ENCODE measurements at places on chromosomes 7 and 10.

DNA sequence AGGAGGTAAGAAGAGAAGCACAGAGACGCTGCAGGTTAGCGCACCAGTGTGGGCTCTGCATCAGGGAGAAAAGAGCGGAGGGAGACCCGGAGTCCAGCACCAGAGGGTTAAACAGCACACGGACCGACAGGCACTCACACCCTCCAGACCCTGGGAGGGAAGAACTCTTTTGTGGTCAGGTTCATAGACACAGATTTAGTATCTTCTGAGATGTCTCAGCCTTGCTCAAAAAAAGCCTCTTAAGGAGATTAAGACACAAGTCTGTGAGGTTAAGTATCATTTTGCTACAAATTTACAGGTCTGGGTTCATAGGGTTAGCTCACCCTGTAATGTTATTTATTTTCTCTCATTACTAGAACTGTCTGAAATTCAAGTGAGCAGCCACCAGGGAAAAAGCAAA, 16.8 kb upstream of the NDST2 start:
- no peak for DNase-seq

GRCh38 chr7:1665549-1666316, 4.3 kb upstream of the ELFN1 start:
- DNase-seq, result no peak

- no peak for DNase-seq
These were observed 99.1 kb upstream of the JCAD start for GRCh38 chr10:30158325-30158960.

GRCh38 chr7:79282882-79283602, 170.4 kb downstream of the MAGI2 start:
- DNase-seq, result peak; percentile 85

- DNase-seq, result no peak
These were observed 53.1 kb downstream of the OSBPL3 start for GRCh38 chr7:24926623-24927524.

DNA sequence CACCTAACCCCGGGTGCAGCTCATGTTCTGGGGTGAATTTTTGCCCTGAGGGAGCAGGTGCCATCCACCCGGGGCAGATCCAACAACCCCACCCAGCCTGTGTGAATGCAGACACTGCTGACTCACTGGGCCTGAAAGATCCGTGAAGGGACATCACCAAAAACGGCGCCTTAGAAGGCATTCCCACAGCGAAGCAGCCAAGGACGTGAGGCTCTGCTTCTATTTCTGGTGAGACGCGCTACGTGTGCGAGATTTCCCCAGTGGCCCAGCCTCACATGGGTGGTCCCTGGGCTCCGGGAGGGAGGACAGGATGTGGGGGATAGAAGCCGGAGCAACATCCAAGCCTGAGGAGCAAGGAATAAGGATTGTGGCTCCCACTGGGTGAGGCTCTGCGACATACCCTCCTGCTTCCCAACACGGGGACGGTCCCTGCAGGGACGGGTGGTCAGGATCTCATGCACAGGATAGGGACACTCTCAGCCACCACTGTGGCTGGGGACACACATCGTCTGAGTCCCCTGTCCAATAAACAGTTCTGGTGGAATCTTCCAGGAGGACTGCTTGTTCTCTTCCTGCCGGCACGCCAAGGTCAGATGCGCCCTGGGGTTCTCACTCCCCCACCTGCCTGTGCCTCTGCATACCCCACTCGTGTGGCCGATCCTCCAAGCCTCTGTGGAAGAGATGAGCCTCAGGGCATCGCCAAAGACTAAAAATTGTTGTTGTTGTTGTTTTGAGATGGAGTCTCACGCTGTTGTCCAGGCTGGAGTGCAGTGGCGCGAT, 70.2 kb downstream of the ZRANB1 start:
- DNase-seq, result no peak

DNA sequence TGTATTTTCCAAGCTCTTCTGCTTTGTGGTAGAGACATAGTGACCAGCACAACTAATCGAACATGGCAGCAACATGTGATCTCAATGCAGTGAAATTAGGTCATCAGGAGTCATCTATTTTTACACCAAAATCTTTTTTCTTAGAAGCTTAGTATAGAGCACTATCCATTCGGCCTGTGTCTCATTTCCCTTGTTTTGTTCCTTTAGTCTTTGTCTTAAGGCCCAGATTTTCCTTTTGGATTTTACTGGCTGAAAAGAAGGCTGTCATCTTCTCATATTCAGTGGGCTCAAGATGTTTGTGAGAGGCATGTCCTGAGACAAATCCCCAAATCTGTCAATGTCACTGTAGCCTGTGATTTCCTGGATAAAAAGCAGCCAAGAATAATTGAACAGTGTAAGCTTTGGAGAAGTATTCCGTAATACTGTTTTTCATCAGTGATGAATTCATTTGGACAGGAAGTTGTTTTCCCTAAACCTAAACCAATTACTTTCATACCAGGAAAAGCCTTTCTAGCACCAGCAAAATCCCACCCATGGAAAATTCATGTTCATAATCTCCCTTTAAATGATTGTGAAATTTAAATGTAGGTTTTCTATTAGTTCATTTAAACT, 55.2 kb downstream of the MAGI2 start:
- DNase-seq, result no peak

DNA sequence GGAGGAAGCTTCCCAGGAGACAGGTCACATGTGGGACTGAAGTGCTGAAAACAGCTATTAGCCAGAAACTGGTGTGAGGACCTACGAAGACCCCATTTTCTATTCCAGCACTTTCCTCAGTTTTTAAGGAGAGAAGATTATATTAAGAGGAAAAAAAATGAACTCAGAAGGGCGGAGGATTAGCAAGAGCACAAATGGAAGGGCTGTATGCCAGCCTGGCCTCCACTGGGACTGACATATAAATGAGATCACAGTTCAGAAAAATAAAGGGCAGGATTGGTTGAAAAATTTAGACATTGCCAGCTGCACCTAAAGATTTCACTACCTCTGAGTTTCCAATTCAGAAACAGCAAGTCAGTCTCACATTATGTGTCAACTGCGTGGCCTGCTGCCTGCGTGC, 53.0 kb downstream of the GSDME start:
- no peak for DNase-seq

- DNase-seq, result no peak
These were observed 25.7 kb downstream of the CHST3 start for GRCh38 chr10:71989661-71990454.

GRCh38 chr7:112411186-112411795, 39.0 kb upstream of the IFRD1 start:
- peak; percentile 23 for DNase-seq

DNA sequence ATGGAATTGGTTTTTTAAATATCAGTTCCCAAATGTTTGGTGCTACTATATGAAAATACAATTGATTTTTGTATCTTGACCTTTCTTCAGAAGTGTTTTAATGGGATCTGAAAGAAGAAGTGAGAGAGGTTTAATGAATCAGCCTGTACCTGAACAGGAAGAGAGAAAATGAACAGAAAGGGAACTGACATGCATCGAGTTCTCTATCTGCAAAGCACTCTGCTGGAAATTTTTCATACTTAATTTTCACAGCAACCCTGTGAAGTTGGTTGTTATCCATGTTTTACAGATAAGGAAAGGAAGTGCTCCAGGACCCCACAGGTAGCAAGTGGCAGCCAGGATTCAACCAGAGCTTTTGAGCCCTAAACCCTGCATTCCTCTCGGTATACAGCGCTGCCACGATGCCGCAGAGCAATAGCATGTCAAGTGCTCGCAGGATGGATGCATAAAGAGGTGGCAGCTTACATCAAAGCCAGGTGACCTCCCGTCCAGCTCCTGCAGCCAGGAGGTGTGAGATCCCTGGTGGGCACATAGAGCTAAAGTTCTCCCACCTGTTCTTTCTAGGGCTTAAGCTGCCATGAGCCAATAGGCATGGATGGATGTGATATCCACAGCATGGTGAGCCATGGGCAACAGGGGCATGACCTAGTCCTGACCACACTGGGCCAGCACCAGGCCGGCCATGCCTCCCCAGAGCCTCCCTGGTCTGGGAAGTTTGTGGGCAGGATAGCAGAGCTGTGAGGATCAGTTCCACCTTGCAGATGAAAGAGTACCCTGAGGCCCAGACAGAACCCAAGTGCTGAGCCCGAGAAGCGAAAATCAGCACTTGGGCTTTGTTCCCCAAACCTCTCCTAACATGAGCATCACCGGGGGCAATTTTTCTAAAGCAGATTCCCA, 57.2 kb downstream of the CALML3 start:
- no peak for DNase-seq

DNA sequence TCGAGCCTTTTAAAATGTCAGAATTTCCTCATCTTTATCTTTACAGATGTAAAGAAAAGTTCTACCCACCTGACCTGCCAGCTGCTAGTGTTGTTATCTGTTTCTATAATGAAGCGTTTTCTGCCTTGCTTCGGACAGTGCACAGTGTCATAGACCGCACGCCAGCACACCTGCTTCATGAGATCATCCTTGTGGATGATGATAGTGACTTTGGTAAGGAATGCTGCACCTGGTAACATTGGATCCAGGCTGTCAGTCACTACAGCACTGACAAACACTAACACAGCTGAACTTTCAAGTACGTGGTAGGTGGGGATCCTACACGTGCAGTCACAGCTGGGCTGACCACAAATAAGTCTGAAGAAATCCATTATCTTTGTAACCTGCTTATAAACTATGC, 77.6 kb downstream of the GALNT11 start:
- no peak for DNase-seq

- DNase-seq, result no peak
These were observed 182.8 kb downstream of the DIP2C start for GRCh38 chr10:506451-507354.

DNA sequence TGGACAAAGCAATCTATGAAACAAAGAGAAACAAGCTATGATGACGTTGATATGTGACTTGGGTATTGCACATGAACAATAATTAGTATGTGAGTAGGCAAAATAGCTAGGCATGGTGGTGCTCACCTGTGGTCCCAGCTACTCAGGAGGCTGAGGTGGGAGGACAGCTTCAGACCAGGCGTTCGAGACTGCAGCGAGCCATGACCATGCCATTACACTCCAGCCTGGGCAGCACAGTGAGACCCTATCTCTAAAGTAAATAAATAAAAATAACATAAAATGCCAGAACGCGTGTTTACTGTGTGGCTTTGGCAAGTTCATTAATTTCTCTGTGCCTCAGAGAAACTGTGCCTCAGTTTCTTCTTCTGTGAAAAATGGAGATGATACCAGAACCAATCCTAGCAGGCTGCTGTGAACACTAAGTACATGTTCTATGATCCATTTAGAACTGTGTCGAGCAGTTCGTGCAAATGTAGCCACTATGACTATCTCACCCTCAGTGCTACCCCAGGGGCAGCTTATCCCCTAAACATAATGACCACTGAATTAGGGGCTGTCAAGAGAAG, 9.3 kb upstream of the TNS3 start:
- no peak for DNase-seq

GRCh38 chr7:11757153-11757552, 74.8 kb downstream of the THSD7A start:
- no peak for DNase-seq

DNA sequence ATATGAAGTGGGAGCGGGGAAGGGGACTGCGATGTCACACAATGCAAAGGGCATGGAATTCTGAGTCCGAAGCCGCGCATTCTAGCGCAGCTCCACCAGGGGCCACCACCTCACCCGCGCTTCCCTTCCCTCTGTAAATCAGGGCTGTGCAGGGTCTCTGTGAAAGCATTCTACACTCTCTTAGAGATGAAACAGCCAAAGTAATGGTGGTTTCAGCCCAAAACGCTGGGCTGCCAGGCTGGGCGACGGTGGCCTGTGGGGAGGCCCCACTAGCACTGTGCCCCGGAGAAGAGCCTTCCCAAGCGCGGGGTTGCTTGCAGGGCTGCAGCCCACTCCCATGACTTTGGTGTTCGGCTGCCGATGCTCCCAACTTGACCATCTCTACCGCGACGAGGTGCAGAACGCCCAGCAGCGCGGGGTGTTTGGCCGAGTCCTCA, 11.4 kb downstream of the ATG9B start:
- DNase-seq, result no peak

GRCh38 chr10:59814878-59815277, 61.6 kb upstream of the MRLN start:
- DNase-seq, result no peak

GRCh38 chr10:118107040-118107439, 60.3 kb upstream of the RAB11FIP2 start:
- DNase-seq, result peak; percentile 32

GRCh38 chr7:5194571-5194970, 4.5 kb downstream of the WIPI2 start:
- no peak for DNase-seq

GRCh38 chr10:117421985-117422384, 46.7 kb upstream of the PDZD8 start:
- no peak for DNase-seq

DNA sequence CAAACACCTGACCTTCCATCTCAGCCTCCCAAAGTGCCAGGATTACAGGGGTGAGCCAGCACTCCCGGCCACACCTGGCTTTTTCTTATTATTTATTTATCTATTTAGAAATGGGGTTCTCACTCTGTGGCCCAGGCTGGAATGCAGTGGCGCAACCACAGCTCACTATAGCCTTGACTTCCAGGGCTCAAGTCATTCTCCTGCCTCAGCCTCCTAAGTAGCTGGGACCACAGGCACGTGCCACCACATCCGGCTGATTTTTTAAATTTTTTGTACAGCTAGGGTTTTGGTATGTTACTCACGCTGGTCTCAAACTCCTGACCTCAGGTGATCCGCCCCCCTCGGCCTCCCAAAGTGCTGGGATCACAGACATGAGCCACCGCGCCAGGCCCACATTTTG, 56.9 kb upstream of the MYL10 start:
- DNase-seq, result no peak

GRCh38 chr10:34835908-34836508, 20.9 kb upstream of the PARD3 start:
- no peak for DNase-seq

DNA sequence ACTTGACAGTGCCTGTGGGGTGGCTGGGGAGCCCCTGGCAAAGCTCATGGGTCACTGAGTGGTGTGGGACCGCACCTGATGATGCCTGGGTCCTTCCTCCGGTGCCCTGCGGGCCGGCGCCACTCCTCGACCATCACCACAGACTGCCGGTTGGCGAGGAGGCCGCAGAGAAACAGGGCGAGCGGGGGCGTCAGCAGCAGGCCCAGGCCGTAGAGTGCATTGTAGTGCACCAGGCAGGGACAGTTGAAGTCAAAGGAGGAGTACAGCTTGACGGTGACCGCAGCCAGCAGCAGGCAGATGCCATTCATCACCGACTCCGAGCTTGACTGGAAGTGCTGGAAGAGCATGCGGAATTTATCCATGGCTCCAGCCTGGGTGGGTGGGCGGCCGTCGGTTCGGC, 369 bp downstream of the CALHM3 start:
- no peak for DNase-seq

- no peak for DNase-seq
These were observed 26.7 kb downstream of the CREB3L2 start for GRCh38 chr7:137975221-137975620.
